ENCODE measurements at places on chromosomes 1 and 21.

- no peak for DNase-seq
These were observed 15.5 kb downstream of the NT5C1A start for GRCh38 chr1:39656391-39656790.

DNA sequence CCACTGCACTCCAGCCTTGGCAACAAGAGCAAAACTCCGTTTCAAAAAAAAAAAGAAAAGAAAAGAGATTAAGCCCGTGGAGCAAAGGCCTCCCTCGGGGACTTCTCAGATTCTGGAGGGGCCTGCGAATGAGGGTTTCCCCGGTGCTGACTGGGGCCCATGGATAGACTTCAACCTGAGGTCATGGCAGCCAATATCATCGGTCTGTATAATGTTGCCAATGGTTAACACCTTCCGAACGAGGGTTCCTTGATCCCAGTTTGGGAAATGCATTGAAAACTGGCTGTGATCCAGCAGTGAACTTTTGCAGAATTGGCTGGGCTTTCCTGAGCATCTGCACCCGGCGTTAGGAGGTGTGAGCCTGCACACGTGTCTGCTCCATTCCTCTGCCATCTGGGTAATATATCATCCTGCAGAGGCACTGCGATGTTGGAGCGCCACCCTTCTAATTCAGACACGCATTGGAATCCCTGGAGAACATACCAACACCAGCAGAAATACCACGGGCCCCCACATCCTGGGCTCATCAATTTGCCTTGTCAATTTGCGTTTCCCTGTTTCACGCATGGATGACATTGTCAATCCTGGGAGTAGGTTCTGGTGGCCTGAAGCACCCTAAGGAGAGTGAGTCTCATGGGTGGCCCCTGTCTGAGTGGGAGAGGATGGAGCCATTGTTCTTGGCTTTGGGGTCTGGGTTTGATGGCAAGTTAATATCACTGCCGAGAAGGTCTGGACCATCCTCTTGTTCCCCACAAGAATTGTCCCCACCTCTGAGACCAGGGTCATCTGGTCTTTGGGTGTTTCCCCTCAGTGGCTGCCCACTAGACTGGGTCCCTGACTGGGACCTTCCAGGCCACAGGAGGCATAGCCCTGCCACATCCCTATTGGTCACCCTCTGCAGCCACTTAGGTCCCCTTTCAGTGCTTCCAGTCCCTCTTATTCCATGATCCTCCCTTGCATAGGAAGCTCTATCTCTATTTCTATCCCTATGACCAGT, 441.0 kb downstream of the PTPRU start:
- no peak for DNase-seq

GRCh38 chr1:114024049-114024448, 44.8 kb downstream of the OLFML3 start:
- no peak for DNase-seq

- DNase-seq: no peak
These were observed 79.3 kb downstream of the LHX4 start for GRCh38 chr1:180309338-180309737.

DNA sequence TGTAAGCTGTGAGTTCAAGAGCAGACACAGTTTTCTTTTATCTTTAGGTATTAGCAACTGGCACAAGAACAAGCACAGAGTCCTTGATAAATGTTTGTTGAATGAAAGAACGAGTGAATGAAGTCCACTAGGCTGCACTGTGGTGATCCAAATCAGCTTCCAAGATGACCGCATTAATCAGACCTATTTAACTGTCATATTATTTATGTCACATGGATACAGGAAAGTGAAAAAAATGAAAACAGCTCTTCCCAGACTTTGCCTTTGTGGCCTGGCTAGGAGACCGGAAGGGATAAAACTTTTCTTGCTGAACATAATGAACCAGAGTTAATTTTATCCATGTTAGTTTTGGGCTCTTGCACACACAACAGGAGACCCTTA, 261.3 kb downstream of the TNR start:
- no peak for DNase-seq

DNA sequence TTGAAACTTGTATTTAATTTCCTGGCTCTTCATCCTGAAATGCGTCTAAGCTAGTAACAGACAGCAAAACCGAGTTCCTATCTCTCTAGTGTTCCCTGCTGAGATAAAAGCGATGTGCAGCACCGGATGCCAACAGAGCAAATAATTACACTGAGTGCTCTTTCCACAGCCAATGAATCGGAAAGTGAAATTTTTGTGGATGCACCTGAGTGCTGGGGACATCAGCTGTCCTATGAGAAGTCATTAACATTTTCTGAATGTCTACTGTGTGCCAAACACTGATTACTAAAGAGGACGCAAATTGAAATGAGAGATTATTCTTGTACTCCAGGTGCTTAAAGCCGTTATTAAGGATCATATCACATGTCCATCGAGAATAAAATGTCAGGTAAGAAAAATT, 278.0 kb downstream of the RGS7 start:
- no peak for DNase-seq

GRCh38 chr1:229563701-229564100, 5.2 kb upstream of the ABCB10 start:
- no peak for DNase-seq

DNA sequence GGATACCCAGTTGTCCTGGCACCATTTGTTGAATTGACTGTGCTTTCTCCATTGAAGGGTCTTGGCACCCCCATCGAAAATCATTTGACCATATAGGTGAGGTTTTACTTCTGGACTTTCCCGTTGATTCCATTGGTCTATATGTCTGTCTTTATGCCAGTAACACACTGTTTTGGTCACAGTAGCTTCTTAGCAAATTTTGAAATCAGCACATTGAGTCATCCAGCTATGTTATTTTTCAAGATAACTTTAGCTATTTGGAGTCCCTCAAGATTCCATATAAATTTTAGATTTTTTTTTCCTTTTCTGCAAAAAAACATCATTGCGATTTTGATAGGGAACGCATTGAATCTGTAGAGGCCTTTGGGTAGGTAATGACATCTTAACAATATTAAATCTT, 235.6 kb downstream of the SMYD3 start:
- DNase-seq: no peak

All from activated CD8-positive, alpha-beta memory T cell treated with anti-CD3 and anti-CD28 coated beads for 1 hour (primary cell).